ENCODE measurements at places on chromosomes 16 and 17.
A peak's percentile ranks its signal among the peaks of the same experiment; 100 is the strongest.

GRCh38 chr17:40577611-40578065 is 12.4 kb upstream of the CCR7 start:
- DNase-seq, result no peak

- DNase-seq, result no peak
Measured at GRCh38 chr17:28057731-28058246, 15.3 kb downstream of the NLK start.

DNA sequence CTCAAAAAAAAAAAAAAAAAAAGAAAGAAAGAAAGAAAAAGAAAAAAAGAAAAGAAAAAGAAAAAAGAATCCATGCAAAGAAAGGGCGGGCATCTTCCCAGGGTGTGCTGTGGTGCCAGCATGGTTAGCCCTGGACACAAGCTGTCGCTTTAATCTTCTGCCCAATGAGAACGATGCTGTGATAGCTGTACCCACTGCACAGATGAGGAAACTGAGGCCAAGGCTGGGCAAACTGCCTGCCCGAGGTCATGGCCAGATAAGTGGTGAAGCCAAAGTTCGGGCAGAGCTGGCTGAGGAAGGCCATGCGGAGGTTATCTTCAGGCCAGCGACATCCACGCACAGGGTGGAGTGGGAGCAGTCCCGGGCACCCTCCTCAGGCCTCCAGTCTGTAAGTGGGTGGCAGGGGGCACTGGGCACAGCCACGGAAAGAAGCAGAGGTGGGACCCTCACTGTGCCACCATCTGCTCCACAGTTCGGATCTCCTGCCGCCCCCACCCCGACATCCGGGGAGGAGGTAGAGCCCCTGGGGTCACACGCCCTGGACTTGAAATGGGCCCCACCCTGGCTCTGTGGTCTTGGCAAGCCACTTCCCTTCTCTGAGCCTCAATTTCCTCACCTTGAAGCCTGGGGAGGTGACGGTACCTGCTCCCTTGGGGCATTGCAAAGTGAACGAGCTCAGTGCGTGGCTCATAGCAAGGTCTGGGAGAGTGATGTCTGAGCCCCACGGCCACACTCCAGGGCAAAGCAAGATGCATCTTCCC is 6.5 kb downstream of the FBXL16 start:
- DNase-seq, result no peak

GRCh38 chr17:1004769-1005295 is 7.9 kb downstream of the TIMM22 start:
- no peak for DNase-seq

GRCh38 chr16:50093607-50094539 is 28.1 kb downstream of the HEATR3 start:
- DNase-seq, result no peak

DNA sequence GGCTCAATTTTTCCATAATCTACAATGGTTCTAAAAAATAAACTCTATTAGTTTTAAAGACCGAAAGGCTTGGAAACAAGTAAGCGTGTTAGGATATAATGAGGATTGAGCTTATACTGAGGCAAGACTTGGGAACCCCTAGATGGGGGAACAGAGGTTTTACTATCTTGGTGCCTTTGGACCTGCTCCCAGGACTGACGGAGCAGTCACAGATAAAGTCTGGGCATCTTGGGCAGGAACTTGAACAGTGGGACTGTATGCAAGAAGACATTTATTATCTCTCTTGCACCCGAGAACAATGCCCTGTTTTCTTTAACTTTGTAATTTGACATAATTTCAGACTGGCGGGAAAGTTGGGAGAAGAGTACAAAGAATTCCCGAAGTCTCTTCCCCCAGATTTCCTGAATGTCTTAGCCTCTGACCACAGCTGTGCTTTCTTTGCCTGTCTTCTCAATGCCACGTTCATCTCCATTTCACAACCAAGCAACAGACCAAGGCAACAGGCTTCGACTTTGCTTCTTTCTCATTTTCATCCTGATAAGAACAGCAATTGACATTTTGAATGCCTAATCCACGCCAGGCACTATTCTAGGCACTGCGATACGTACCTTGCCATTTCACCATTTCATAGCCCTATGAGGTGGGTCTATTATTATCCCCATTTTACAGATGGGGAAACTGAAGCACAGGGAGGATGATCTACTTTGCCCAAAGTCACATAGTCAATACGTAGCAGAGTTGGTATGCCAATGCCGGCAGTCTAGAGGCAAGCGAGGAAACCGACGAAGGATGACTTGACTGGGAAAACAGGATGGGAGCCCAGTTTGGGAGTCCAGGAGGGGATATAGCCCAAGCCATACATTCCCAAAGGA is 3.0 kb upstream of the IL4R start:
- no peak for DNase-seq

DNA sequence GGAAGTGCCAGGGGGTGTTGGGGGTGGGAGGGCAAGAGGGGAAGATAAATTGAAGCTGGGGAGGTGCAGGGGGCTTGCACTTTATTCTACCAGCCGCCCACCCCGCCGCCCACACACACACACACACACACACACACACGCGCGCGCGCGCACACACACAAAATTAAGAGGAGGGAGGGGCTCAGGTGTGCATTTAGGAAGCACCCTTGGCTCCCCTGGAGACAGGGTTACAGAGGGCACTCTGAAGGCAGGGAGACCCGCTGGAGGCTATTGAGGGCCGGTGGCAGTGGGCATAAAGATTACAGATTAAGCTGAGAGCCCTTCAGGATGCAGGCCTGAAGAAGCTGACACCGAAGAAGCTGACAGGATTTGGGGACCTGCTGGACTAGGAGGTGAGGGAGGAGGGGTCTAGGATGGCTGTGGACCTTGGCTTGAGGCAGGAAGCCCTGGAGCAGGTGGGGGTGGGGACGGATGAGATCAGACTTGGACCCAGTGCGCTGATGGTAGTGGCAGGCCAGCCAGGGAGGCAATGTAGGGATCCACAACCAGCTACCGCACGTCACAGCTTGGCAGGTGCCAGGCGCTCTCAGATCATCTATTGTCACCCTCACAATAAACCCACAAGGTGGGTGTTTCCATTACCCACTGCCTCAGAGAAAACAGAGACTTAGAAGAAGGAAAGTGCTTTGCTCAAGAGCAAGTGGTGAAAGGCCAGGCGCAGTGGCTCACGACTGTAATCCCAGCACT is 772 bp upstream of the SAMD14 start:
- DNase-seq, result peak; percentile 76

DNA sequence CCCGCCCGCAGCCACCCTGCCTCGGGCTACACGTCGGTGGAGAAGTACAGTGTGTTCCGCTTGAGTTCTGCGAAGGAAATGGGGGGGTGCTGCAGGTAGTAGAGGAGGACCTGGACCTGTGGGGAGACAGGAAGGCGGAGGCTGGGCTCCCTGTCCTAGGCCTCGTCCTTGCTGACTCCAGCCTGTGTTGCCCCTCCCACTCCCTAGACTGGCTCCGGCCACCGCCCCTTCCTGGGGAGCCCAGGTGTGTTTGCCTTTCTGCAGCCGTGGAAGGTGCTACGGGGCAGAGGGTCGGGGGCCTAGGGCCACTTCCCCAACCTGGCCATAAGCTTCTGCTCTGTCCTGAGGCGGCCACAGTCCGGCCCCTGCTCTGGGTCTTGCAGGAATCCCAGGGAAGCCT is 9.1 kb downstream of the TIMM22 start:
- DNase-seq, result no peak

- no peak for DNase-seq
Measured at GRCh38 chr16:10493276-10493675, 87.1 kb downstream of the EMP2 start.

DNA sequence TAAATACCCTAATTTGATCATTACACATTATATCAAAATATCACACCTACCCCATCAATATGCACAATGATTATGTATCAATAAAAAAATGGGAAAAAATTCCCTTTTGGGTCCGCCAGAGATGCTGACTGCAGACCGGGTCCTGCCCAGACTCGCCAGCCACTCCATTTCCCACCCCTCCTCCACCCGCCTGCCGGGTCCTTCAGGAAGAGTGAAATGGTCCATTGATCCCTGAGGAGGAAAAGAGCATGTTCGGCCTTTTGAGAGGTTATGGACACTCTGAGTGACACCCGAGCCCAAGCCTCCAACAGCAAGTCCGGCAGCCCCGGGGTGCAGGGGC is 123.9 kb upstream of the ZFHX3 start:
- no peak for DNase-seq

DNA sequence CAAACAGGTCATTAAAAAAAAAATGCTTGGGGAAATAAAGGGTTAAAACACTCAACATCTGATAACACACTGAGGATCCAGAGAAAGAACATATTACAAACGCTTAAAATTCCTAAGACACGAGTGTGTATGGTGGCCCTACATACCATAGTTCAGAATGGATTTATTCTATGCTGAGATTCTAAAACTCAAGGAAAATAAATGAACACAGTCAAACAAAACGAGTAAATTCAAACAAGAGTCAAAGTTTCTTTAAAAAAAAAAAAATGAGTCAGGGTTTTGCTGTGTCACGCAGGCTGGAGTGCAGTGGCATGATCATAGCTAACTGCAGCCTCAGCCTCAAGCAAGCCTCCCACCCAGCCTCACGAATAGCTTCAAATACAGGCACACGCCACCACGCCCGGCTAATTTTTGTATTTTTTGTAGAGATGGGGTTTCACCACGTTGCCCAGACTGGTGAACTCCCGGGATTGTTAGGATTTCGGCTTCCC is 17.4 kb downstream of the CRK start:
- DNase-seq, result no peak

- DNase-seq, result no peak
Measured at GRCh38 chr17:4023220-4023619, 59.0 kb upstream of the ATP2A3 start.

DNA sequence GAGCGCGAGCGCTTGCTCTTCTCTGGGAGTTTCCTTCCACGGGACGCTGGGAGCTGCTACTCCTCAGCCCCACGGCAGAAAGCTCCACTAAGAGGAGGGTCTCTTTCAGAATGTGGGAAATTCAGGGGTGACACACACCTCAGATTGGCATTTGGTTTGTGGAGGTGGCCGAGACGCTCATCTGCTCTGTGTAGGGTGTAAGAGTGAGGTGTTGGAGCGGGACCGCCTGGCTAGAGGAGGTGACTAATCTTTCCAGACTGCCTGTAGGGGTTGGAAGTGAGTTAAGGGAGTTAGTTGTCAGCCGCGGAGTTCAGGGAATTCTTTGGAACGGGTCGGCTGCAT is 735 bp downstream of the PSMD11 start:
- DNase-seq, result no peak

GRCh38 chr17:39236981-39237441 is 11.3 kb upstream of the STAC2 start:
- no peak for DNase-seq

DNA sequence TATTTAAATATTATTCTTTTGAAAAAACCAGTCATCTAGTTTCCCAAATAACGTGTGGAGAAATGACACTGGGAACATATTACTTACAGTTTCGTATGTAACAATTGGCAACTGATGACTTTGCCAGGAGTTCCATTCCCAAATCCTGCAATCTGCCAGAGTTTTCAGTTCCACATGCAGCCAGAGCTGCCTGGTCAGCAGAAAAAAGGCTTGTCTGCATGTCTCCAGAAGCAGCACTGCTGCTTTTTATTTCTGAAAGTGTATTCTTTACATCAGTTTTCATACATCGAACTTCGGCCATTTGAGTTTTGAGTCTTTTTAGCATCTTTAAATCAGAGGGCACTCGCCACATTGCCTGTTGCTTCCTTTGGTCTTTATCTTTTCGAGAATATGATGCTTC is 78.4 kb downstream of the TRIM37 start:
- no peak for DNase-seq

DNA sequence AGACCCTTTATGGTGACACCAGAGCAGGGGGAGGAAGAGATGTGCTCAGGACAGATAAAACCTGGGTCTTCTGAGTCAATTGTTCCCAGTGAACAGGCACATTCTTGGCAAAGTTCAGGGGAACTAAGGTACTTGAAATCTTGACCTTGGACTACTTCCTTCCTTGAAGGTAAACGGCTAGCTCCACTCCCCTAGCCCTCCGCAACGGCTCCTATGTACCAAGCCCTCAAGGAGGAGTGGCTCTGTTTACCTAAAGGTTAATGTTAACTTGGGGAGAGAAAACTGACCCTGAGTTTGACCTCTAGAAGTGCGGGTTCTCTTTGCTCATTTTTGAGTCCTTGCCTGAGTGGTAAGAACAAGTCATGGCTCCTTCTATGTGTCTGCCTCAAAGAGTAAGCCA is 7.8 kb downstream of the TTLL6 start:
- DNase-seq, result no peak

GRCh38 chr17:48107137-48108055 is at the start of gene SNX11:
Gene SNX11, plus strand, starts transcription at chr17:48107766. Its CDS starts 4,278 bp downstream, at chr17:48112044.
- DNase-seq, result peak; percentile 94

- no peak for DNase-seq
Measured at GRCh38 chr17:69143151-69143550, 1.5 kb upstream of the ABCA6 start.

DNA sequence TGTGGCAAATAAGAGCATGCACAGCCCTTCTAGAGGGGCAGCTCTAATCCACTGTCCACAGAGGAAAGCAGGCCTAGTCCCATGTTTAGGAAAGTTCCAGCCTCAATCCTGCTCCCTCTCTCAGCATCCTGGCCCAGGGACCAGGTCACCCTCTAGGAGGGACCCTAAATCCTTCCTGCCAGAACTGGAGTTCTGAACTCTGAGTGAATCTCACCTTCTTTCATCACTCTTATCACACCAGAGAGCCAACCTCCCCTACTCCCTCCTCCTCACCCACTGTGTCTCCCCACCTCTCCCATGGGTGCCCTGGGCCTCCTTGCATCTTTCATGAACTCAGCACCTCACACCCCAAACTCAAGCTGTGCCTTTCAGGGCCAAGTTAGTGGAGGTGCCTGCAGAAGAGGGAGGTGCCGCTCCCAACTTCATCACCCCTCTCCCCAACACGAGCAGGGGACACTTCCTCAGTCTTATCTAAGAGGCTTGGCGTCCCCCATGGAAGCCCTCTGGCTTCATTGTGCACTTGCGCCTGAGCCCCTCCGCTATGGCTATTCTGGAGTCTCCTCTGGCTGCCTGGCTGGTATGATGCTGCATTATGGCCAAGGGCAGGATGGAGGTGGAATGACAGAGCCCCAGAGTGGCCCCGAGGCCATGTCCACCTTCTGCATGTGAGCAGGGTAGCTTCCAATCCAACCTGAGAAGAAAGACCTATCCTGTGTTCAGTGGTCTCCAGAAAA is 31.7 kb downstream of the PIK3R6 start:
- DNase-seq, result no peak

DNA sequence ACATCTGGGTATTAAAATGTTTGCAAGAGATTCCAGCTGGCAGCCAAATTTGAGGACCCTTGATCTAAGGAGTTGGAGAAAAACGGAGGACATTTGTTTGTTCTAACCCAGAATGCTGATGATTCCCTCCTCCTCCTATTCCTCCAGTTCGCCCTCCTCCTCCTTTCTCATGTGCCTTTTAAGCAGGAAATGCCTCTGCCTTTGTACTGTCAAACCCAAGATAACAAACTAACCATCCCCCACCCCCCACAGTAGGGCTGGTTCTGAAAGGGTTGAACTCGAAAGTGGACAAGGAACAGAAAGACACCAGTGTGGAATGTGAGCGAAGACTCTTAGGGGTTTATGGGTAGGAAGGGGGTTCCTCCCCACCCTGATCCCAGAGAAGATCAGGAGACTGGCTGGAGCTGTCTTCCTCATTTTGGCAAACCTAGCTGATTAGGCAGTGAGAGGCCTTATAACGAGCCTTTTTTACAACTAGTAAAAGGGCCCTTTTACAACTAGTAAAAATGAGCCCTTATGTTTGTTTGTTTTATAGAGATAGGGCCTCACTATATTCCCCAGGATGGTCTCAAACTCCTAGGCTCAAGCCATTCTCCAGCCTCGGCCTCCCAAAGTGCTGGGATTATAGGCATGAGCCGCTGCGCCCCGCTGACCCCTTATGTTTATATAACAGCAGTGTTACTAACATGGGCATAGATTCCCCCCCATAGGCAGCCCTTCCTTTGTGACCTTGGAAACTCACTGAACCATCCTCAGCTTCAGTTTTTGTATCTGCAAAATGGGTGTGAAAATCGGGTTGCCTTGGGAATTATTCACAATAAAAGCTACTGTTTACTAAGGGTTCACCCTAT is 975 bp downstream of the CHD9 start:
- DNase-seq, result no peak
